ENCODE measurements at places on chromosomes 5 and 9.

DNA sequence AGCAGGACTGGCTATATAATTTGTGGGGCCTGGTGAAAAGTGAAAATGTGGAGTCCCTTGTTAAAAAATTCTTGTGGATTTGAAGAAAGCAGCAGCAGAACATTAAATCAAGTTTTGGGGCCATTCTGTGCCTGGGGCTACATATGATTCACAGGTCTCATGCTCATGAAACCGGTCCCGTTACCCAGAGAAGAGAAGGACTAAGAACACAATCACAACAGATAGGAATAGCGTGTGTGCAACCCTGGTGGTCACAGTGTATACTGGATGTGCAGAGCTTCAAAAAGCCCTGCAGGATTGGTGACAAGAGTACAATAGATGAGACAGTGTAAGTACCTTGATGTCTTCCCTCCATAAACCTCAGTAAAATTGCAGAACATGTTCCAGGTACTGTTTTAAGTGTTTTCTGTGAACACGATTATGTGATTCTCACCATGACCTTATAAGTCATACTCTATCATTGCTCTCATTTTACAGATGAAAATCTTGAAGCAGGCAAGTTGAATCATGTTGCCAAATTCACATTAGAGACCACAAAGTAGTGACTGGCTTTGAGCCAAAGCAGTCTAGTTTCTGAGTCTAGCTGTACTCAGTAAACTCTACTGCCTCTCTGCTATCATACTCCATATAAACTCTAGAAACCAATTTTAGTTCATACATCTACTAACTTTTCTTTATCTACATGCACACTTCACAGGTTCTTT is 636.5 kb downstream of the TAF11L14 start:
- DNase-seq = no peak

GRCh38 chr5:32233220-32233695 is 59.1 kb upstream of the GOLPH3 start:
- no peak for DNase-seq

DNA sequence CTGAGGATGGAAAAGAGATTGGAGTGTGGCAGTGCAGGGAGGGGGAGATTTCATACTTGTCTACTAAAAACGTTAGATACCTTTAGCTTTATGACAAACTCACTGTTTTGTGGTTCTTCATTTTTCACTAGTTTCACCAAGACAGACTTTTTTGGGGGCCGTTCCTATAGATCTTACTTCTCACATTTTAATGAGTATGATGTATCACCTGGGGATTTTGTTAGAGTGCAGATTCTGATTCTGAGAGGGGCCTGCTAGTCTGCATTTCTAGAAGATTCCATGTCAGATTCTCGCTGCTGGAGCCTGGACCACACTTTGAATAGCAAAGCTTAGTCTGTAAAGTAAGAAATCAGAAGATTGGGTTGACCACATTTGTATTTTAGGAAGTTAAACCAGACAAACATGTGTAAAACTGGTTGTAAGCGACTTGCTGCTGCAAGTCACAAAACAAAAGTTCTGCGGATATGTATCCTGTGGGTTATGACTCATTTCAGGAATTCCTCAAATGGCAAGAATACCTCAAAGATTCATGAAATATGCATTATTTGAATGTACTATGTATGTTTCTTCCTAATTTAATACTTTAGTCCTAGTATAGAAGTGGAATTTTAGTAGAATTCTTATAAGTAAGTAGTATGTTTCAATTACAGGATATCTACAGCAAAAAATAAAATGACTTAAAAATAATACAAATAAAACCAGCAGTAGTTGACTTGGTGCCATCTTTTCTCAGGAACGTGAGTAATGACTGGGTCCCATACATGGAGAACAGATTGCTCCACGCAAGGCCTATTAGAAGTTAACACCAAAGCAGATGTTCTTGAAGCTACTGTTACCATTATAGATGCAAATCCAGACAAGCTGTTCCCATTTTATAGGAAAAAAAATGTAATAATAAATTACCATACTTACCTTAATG is 27.8 kb downstream of the NFIL3 start:
- DNase-seq = no peak

GRCh38 chr9:93091453-93092081 is 4.5 kb upstream of the CARD19 start:
- DNase-seq = no peak

GRCh38 chr9:124654431-124654830 is 116.7 kb downstream of the NR6A1 start:
- DNase-seq = no peak

- no peak for DNase-seq
Measured at GRCh38 chr5:67809589-67809988, 406.0 kb upstream of the PIK3R1 start.

DNA sequence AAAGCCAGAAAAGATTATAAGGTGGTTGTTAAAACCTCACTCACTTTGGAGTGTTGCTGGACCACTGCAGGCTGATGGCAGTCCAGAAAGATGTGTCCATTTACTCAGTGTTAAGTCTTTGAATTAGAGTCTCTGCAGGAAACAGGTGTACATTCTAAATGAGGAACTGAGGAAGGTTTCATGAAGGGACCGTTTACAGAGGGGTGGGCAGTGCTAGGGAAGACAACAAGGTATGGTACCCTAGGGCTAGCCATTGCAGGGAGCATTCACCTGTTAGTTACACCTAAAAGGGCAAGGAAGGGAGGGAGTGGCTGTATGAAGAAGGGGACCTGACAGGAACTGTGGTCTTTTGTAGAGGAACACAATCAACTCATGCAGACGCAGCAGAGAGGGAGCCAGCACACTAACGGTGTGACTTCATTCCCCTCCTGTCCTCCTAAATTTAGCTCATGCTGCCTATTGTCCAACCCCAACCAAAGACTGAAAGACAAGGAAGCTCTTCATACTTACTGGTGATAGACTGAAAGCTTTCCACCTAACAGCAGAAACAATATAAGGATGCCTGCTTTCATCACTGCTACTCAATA is 32.2 kb upstream of the PAX5 start:
- no peak for DNase-seq

- no peak for DNase-seq
Measured at GRCh38 chr5:138663009-138663408, 87.8 kb upstream of the HSPA9 start.

DNA sequence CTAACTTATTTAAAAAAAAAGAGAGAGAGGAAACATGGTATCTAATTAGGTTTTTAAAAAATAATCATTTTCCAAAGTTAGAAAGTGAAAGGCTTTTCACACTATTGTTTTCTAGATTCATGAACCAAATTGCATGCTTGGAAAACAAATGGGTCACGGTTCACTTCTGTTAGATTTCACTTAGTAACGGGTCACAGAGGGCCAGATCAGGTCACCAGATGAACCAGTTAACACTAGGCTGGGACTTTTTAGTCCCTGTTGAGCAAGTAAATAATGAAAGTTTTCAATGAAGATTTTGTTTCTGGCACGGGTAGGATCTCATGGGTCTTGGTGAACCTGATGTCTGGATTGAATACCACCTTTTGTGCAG is 207.2 kb upstream of the RFX3 start:
- no peak for DNase-seq

DNA sequence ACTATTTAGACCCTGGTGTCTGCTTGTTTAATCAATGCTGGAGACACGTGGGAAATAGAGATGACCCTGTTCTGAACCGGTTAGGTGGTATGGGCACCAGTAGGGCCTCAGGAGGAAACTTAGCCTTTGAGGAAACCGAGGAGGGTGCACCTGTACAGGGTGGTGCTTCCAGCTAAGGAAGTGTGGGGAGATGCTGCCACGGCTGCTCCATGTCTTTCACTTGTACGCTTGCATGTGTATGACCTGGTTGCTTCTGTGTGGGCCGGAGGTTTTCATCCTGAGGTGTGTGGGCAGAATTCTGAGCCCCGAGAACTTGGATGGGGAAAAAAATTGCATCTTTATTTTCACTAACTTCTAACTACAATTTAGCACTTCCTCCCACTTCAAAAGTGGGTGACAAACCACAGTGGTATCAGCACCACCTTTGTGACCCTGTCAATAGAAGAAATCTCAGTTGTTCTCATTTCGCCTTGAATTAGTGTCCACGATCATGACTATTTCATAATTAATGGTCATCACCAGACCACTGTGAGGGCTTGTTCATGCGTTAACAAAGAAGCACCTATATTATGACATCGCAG is 99.8 kb upstream of the SPATA31C2 start:
- no peak for DNase-seq

- DNase-seq = no peak
Measured at GRCh38 chr5:110025160-110025559, 335.4 kb downstream of the MAN2A1 start.

DNA sequence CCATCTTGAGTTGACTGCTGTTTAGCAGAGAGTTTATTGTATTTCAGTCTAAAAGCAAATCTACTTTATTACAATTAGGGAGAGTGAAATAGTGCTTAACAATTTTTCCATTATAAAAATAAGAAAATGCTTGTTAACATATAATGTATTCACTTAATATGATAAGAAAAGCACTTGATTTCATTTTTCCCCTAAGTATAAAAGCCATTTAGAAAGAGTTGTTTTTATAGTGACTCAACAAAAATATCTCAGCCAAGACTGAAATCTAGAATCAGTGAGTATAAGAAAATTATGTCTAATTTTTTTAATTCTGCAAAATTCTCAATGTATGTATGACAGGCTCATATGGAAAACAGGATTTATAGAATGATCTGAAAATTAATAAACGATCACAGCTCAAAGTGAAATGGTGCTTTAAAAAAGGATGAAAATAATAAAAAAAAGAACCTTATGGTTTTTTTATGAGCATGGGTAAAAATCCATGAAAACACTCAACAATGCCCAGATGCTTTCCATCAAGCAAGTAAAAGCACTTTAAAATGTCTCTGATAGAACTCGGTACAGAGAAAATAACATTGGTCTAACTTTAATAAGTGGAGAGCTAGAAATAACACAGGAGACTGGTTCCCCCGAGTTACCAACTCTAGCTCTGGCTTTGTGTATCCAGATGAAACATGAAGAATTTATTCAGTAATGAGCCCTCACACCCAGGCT is 1057.8 kb upstream of the WWC1 start:
- no peak for DNase-seq

DNA sequence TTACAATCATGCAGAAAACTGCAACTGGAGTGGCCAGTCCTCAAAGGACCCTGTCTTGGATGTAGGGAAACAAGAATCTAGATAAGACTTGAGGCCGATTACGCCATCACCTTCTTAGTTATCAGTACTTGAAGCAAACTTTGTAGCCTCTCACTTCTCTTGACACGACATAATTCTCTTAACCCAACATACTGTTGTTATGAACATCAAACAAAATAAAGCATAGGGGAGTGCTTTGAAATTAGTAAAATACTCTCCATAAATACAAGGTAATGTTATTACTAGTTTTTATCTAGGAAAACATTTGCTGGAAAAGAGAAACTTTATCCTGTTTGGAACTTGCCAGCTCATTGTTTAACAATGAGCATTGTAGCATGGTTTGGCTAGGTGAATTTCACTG is 574.9 kb upstream of the DMAC1 start:
- no peak for DNase-seq

DNA sequence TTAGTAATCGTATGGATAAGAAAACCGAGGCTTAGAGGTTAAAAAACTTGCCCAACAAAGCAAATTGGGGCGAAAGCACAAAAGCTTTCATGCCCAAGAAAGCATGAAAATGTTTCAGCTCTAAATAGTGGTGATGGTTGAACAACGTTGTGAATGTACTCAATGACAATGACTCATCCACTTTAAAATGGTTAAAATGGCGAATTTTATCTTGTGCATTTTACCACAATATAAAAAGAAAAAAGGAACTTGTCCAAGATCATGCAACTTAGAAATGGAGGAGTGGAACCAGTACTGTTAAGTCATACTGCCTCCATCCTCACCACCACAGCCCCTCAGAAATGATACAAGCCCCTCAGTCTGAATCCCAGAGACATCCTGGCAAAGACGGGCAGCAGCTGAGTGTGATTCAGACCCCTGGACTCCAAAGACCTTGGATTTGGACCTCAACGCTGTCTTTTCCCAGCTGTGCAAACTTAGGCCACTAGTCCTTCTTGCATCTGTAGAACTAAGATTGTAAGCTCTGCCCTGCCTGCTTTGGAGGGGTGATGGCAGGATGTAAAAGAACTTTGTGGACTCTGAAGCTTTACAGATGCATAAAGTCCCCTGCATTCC is 158.4 kb downstream of the GABBR2 start:
- no peak for DNase-seq
